GM23338 (cell line): ENCODE measurements at places on chromosomes 7 and 10.
A peak's percentile ranks its signal among the peaks of the same experiment; 100 is the strongest.

GRCh38 chr7:98283127-98283886 lies 1.8 kb downstream of the BRI3 start:
- DNase-seq = no peak

DNA sequence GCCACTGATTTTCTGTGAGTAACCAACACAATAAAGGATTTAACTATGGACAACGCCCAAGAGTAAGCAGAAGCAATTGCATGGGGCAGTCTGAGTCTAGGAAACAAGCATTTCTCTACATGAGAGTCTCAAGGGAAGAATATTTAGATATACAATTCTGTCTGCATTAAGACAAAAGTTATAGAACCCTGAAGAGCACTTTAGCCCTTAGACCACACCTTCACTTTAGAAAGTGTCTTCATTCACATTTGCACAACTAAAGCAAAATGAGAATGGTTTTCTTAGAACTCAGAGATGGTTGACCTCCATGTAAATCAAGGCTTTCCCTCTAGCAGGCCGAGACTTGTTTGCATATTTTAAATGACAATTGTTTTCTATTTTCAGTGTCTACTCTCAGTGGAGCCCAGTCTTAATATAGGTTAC lies 25.5 kb upstream of the TRIM24 start:
- peak; percentile 18 for DNase-seq

DNA sequence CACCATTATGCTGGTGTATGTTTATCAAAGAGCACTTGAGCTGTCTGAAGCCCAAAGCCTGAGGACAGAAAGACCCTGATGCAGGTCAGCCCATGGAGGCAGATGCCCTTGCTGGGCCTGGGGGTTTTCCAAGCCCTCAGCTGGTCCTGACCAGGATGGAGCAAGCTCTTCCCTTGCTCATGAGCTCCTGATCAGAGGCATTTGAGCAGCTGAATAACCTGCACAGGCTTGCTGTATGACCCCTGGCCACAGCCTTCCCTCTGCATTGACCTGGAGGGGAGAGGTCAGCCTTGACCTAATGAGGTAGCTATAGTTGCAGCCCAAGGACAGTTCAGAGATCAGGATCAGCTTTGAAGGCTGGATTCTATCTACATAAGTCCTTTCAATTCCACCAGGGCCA lies 13.0 kb downstream of the AQP1 start:
- no peak for DNase-seq

- DNase-seq = no peak
These were observed 8.0 kb downstream of the POLM start for GRCh38 chr7:44074349-44074695.

GRCh38 chr7:11491811-11492210 lies 340.2 kb downstream of the THSD7A start:
- no peak for DNase-seq

- no peak for DNase-seq
These were observed 200.9 kb downstream of the CXCL12 start for GRCh38 chr10:44183667-44184632.
